ENCODE measurements at places on chromosomes 2 and 18.

DNA sequence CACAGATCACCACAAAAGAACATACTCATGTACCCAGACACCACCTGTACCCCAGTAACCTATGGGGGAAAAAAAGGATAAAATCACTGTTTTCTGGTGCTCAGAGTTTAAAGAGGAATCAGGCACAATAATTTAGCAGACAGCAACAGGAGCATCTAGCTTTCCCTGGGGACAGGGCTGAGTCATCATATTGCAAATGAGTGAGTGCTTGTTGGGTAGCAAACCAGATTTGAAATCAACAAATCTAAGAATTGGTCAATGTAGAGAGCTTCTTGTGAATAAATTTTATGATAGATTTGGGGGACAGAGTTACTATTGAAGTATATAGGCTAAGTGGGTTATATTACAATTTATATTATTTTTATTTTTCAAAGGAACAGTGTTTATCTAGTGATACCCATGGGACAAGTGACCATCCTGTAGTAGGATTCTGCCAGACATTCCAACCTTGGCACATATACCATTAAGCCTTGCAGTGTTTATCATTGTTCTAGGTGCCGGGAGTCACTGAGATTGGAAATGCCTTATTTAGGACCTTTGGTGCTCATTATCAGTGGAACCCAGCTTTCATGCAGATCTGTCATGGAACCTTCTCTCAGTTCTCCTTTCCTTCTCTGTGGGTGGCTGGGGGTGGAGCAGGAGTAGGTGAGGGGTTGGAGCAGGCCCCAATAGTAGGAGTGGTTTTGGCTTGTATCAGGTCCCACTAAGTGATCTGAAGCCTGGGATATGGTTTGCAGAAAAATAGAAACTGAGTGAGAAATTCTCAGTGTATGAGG lies 117.2 kb downstream of the CERS6 start:
- DNase-seq = no peak

DNA sequence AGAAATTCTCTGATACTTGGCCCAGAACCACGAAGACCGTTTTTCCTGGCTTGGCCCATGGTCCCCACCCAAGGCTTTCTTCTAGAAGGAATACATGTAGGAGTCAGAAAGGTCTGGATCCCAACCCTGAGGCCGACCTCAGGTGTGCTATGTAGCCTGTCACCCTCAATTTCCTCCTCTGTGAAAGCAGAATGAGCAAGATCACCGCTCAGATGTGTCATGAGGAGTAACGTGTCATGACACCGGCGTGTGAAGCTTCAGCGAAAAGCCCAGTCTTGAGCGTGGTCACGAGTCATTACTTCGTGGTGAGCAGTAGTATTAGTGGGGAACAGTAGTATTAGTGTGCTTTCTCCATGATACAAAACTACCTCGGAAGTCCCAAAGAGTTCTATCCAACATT lies 103.4 kb downstream of the ALPK2 start:
- DNase-seq = no peak

- no peak for DNase-seq
Observed at GRCh38 chr2:216029416-216030129, 16.2 kb upstream of the MREG start.

- no peak for DNase-seq
Observed at GRCh38 chr2:58429014-58429875, 188.1 kb upstream of the FANCL start.

DNA sequence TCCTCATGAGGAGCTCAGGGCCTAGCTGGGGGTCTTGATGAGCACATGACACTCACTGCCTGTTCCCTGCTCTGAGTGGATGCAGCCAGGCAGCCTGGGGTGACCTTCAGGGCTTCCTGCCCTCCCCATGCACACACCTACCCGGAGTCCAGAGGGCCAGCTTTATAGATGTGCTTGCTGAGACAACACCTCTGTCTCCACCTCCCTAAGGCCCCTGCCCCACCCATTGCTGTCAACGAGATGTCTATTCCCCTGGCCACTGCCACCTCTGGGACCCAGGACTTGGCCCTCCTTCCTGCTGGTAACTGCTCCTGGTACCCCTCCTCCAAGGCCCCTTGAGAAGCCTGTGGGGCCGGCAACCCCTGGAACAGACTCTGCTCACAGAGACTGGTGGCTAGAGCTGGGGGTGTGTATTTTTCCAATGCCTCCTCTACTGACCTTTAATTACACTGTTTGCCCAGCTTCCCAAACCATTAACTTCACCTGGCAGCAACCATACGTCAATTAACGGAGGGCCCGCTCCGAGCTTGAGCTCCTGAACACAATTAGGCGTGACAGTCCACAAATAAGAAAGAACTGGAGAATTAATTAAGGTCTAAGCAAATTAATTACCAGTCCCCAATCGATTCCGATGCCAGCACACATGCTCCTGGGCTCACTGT lies 66.3 kb downstream of the EMX1 start:
- DNase-seq = no peak

GRCh38 chr2:180322781-180323180 lies 315.7 kb upstream of the CWC22 start:
- DNase-seq = no peak

GRCh38 chr2:11102956-11103860 lies 52.1 kb upstream of the SLC66A3 start:
- DNase-seq = no peak

DNA sequence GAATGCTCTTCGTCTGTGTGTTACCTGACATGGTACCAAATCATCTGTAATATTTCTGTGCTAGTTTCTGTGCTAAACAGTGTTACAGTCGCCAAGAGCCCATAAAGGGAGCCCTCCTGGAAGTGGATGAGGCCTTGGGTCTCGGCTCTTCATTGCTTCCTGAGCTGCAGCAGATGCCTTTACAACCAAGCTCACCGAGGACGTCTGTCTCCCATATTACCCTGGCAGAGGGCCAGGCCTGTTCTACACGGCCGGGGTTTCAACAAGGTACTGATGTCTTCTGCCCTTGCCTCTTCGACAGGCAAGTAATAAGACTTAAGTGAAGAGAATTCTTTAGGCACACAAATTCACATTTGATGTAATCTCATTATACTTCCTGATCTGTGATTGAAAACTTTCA lies 16.8 kb downstream of the RPL31 start:
- DNase-seq = no peak

DNA sequence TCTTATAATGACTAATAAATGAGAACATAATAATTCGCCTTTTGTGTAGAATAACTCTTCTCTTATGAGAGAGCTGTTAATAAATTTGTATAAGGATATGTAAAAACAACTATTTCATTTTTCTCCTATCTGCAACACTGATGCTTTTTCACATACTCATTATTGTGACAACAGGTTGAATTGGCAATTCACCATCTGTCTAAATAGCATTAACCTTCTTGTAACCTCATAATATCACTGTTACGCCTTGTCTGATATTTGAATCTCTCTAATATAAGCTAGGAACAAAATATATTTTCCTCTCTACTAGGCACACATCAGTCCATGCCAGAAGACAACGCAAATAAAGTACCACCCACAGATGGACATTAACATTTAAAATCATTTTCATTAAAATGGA lies 938.9 kb downstream of the CPS1 start:
- no peak for DNase-seq

GRCh38 chr2:191615596-191615995 lies 62.3 kb upstream of the NABP1 start:
- DNase-seq = no peak

GRCh38 chr18:32956591-32957315 lies 183.9 kb upstream of the KLHL14 start:
- DNase-seq = no peak

DNA sequence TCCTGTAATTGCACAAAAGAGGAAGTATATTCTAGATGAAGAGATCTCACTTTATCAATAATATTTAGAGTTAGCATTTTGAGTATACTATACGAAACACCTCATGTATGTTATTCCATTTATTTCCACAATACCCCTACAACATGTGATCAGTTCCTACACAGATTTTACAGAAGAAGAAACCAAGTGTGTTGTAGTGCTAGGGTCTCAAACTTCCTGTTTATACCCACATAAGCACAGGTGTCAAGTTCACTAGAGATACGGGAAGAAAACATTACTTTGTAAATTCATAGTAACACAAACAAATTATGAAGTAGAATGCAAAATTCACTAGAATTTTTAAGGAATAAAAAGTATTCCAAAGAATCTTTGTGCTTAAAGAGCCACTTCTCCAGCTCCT lies 46.4 kb downstream of the KCTD18 start:
- DNase-seq = no peak

GRCh38 chr18:23550898-23551297 lies 35.4 kb downstream of the NPC1 start:
- no peak for DNase-seq

- DNase-seq = no peak
Observed at GRCh38 chr2:198615972-198616371, 811.6 kb downstream of the PLCL1 start.

- DNase-seq = no peak
Observed at GRCh38 chr2:150520887-150521664, 33.6 kb upstream of the RND3 start.

DNA sequence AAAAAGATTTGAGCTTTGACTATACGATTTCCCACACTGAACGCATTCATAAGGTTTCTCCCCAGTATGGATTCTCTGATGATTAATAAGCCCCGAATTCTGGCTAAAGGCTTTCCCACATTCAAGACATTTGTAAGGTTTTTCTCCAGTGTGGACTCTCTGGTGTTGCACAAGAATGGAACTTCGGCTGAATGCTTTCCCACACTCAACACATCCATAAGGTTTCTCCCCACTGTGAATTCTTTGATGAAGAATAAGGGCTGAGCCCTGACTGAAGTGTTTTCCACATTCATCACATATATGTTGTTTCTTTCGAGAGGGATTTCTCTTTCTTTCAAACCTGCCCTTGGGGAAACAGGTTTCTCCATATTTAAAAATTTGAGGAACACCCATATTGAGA lies 6.9 kb downstream of the ZNF24 start:
- DNase-seq = no peak

GRCh38 chr2:152781175-152781574 lies 62.8 kb downstream of the ARL6IP6 start:
- no peak for DNase-seq

DNA sequence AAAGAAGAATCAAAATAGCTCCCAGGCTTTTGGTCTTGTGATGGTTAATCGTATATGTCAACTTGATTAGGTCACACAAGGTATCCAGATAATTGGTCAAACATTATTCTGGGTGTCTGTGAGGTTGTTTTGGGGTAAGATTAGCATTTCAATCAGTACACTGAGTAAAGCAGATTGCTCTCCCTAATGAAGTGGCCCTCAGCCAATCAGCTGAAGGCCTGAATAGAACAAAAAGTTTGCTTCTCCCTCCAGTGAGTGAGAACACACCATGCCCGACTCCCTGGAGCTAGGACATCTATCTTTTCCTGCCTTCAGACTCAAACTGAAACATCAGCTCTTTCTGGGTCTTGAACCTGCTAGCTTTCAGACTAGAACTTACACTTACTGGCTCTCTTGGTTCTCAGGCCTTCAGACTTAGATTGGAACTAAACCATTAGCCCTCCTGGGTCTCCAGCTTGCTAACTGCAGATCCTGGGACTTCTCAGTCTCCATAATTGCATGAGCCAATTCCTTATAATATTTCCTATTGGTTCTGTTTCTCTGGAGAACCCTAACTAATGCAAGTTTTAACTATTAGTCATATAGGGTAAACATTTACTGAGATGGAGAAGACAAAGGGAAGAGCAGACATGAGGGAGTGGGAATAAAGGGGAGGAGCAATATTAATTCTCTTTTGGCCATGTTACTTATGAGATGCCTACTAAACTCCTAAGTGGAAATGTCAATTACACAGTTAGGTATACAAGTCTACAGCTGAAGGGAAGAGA lies 25.5 kb downstream of the LNPK start:
- no peak for DNase-seq

GRCh38 chr2:85591563-85591962 lies 4.0 kb upstream of the RNF181 start:
- no peak for DNase-seq

- DNase-seq = no peak
Observed at GRCh38 chr2:73925033-73925704, 1.5 kb upstream of the DGUOK start.

DNA sequence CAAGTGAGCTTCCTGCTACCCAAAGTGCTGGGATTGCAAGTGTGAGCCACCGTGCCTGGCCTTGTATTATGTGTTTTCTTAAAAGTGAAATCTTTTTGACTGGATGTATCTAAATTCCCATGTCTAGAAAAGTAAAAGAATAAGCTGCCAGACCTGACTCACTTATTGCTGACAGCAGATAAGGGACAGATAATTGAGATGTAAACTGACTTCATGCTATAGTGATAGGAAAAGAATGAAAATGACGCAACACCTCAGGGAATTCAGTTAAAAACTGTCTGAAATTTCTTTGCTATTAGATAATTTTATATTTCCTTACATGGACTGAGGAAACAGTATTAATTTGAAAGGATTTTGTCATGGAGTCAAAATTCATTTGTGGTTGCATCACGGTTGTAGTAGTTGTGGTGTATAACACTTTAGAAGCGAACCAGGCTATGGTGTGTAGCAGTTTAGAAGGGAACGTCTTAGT lies 19.4 kb downstream of the TTC27 start:
- no peak for DNase-seq

GRCh38 chr18:38520786-38521185 lies 955.2 kb upstream of the CELF4 start:
- DNase-seq = no peak

GRCh38 chr18:58054041-58054781 lies 10.2 kb downstream of the NEDD4L start:
- DNase-seq = no peak

DNA sequence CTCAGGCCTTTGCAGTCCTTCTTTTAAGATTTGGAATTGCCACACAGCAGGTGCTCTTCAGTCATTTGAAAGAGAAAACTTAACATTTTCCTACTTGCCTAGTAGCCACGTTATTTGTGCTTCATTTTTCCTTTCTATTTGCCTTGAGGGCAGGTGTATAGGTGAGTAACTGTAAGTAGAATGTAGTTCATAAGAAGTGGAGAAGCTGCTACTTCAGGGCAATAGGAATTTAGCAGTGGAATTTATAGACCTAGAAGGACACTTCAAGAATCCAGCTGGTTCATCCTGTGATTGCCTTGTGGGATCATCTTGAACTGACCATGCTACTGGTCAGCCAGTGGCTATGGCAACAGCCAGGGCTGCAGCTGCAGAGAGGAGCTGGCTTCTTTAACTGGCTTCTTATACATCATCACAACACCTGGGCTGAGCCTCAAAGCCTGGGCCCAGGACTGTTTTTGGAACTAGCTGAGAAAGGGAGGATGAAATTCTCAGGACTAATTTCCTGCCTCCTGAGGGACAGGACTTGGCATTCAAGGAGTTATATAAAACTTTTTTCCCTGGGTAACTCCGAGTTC lies 5.1 kb upstream of the LANCL1 start:
- no peak for DNase-seq

GRCh38 chr2:9484533-9484932 lies 10.2 kb downstream of the IAH1 start:
- no peak for DNase-seq

DNA sequence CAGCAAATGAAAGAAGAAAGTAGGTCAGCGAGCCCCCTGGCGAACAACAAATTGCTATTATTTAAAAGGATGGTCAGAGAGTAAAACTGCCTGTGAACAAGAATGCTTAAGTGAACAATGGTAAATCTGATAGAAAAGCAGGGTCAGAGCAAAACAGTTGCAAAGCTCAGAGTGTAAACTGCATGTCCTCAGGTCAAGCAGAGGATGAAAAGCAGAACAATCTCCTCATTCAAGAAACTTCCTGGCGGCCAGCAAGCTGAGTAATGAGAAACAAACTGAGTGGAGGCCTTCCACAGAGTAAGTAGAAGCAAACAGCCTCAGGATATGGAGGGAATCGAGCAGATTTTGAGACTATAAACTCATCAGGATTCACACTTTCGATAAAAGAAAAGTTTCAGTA lies 117.9 kb downstream of the PPP1R1C start:
- no peak for DNase-seq
